CD4-positive, alpha-beta T cell treated with Interleukin-17A for 1 hour (primary cell): ENCODE measurements at places on chromosomes 7 and 10.

DNA sequence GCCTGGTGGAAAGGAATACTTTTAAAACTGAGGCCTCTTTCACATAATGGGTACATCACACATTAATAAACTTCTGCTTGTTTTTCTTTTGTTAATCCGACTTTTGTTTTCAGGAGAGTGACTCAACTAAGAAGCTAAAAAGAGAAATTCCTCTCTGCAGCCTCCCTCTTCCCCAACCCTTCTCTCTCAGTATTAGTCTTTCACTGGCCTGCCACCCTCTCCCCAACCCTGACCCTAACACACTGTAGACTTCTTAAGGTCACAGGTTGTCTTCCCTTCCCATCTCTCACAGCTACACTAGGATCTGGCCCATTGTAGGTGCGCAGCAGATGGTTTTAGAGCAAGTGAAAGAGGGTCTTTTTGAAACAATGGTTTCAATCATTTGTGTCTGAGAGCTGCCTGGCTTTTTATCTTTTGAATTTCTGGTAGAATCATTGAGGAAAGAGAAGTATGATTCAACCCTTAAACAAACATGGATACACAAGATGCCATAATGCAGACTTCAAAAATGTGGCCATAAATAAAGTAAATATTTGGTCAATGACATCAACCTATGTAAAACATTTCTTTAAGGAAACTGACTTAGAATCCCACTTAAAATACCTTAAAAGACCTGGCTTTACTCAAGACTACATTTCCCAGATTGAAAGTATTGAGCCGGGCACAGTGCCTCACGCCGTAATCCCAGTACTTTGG is 17.9 kb upstream of the FFAR4 start:
- DNase-seq = no peak

GRCh38 chr10:128058750-128059134 is 67.5 kb downstream of the MKI67 start:
- no peak for DNase-seq

- DNase-seq = peak; percentile 72
Measured at GRCh38 chr7:36787933-36788378, 63.7 kb upstream of the AOAH start.

DNA sequence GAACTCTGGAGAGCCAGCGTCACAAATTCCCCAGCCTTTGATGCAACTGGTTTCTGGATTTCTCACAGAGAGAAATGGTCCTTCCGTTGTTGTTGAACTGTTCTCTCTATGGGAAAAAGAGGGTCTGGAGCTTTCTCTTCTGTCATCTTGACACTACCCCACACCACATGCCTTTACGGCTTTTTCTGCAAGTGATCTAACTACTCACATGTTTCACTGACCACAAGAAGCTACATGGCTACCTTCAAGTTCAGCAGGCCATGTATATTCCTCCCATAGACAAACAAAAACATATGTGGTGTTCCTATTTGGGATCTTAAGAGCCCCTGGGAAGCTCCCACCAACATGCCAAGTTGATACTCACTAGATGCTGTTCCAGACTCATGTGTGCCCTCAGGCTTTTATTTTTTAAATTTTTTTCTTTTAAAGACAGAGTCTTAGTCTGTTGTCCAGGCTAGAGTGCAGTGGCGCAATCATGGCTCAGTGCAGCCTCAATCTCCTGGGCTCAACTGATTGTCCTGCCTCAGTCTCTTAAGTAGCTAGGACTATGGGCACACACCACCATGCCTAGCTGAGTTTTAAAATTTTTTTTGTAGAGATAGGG is 72.0 kb downstream of the RNF216 start:
- no peak for DNase-seq

GRCh38 chr7:117250801-117251200 is 72.1 kb downstream of the WNT2 start:
- DNase-seq = no peak

- no peak for DNase-seq
Measured at GRCh38 chr10:30185916-30186315, 126.5 kb upstream of the JCAD start.
